Non-pigmented ciliary epithelial cell (primary cell): ENCODE measurements at places on chromosomes 5 and 9.

DNA sequence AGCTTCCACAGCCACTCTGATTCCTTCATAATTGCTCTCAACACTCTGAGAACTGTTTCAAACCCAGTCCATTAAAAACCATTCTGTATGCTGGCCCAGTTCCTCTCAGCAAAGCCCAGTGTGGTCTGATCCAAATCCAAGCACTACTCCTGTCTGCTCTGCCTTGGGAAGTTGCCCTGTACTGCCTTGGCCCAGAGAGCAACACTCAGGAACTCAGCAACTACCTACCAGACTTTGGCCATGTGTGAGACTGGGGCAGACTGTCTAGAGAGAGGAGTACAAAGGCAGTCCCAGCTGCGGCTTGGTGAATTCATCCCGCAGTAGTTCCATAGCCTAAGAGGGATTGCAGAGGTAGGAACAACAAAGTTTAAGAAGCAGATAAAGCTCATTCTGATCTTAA lies 214.4 kb downstream of the MCTP1 start:
- DNase-seq = no peak

DNA sequence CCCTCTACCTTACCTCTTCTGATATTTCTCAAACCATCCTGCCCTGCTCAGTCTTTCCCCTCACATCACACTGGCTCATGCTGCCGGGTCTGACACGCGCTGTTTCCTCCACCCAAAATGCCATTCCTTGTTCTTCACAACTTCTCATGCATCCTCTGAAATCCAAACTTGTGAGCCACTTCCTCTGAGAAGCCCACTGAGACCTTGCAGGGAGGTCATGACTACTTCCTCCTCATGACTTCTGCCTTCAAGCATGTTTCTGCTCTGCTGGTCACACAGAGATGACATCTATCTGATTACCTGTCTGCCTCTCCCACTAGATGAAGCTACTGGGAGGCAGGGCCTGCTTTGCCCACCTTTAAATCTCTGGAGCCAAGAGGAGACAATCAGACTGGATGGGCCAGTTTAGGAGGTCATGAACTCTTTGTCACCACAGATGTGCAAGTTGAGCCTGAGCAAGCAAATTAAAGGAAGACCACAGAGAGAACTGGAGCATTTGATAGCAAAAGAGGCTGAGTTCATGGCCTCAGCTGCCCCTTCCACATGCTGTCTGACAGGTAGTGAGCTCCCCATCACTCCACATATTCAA lies 119.8 kb upstream of the TBC1D2 start:
- DNase-seq = peak; percentile 76

- DNase-seq = peak; percentile 82
These were observed 180.7 kb downstream of the KDM4C start for GRCh38 chr9:6938447-6938846.

- no peak for DNase-seq
These were observed 59.9 kb downstream of the GABRA6 start for GRCh38 chr5:161745392-161745791.

DNA sequence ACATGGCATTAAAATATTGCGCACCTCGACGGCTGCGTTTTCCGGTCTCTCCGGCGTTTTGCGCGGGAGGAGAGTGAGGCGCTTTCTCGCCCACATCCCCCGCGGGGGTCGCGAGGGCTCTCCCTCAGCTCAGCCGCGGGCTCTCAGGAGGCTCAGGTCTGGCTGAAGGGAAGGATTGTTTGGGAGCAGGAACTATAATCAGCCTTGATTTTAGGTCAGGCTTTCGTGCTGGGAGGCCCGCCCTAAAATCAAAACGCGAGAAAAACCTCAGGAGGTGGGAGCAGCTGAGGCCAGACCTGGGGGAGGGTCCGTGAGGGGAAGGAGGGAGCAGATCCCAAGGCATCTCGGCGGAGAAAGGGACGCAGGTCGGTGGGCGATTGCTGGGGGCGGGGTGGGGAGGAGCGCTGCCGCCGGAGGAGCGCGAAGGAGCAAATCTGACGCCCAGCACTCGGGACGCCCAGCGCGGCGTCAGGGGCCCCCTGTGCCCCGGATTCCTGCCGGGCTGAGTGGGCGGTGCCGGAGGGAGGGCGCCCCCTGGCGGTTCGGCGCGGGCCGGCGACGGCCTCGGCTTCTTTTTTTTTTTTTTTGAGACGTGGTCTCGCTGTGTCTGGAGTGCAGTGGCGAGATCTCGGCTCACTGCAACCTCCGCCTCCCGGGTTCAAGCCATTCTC lies 18.7 kb upstream of the RNF130 start:
- no peak for DNase-seq

DNA sequence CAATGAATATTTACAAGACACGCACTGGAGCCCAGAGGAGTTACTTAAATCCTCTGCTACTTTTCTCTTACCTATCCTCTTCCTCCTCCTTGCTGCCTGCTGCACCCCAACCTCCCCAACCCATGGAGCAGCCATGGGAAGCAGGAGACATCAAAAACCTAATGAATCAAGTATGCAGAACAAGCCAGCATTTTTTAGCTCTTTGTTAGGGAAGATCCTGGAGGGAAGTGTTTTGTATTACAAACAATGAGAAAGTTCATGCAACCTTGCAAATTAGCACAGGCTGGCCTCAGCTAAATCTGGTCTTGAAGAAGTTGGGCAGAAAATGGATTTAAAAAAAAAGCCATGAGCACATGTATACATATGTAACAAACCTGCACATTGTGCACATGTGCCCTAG lies 498.8 kb downstream of the KIF4B start:
- no peak for DNase-seq

- no peak for DNase-seq
These were observed 138.8 kb downstream of the PIK3R1 start for GRCh38 chr5:68354315-68354714.

DNA sequence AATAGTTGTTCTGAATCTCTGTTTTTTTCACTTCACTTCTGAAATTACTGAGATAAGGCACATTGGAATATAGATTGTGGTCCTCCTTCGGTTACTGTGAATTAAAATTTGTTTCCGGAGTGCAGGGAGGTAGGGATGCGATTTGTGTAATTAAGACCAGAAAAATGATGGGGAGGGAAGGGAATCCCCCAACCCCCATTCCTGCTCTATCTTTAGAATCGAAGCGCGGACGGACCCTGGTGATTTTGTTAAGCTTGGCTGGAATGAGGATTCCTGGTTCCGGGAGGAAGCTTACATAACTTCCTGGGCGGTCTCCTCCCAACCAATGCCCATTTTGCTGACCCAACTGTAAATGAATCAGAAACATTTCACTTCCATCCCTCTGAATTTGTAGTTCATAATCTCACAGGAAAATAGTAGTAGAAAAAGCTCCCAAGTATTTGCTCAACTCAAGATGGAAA lies 220.1 kb upstream of the MSX2 start:
- no peak for DNase-seq

DNA sequence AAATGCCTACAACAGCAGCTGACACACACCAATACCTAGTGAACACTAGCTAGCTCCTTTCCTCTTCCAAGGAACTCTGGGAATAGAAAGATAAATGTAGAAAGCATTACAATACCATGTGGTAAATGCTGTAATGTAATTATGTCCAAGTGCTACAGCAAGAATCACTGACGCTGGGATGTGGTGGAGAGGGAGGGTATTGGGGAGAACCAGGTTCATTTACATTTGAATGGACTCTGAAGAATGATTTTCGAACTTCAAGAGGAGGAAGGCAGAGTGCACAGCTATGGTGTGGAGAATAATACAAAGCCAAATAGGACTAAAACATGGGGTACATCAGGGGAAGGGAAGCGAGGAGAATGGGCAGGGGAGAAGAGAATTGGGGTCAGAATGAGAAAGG lies 158.0 kb downstream of the CDK5RAP2 start:
- no peak for DNase-seq

DNA sequence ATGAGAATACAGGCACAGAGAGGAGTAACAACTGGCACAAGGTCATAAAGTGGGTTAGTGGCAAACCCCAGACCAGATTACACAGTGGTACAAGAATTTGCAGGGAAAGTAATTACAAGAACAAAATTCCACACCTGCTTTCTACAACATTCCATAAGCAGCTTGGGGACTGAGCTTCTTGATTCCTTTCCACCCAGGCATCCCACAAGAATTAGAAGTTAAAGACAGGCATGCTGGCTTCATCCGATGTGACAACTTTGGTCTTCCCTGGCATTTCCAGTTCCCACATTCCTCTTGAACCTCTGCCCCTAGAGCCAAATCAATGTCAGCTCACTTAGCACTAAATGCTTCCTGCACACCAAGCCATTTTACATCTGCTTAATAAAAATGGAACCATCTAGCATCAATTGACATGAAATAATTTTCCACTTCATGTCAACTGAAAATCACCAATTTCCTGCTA lies 435.8 kb upstream of the PAPPA start:
- DNase-seq = peak; percentile 71
